NCI-H524 treated with DMSO at 0.1 percent for 48 hours (cell line): ENCODE measurements at places on chromosomes 4 and X.

DNA sequence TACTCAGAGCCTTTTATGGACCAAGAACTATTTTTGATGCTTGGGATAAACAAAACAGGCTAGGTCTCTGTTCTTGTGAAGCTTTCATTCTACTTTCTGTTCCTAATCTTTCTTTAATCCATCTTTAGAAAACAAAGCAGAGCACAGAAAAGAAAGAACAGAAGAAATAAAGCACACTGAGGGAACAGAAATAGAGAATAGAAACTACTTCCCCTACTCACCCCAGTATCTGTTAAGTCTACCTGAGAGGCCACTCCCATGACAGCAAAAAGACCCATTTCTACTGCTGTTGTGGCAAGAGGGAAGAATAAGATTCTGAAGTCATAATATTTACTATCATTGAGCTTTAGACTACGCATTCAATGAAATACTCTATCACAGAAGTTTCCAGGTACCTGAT is 9.2 kb downstream of the RFC1 start:
- DNase-seq = no peak

DNA sequence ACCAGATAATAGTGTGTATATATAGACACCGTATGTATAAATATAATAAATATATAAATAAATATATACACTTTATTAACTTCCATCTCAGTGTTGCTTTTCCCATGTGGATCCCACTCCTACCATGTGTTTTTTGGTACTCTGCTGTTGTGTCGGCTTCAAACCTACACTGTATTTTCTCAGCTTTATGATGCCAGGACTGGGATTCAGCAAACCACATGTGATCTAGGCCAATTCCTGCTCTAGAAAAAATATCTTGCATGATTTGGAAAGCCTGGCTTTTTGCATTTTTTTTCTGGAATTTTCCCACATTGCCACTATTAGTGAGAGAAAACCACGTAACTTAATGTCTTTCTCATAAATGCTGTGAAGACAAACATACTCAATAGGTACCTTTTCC is 55.8 kb downstream of the POLR2B start:
- DNase-seq = no peak

- no peak for DNase-seq
These were observed 150.2 kb downstream of the CXXC4 start for GRCh38 chr4:104344342-104344980.

DNA sequence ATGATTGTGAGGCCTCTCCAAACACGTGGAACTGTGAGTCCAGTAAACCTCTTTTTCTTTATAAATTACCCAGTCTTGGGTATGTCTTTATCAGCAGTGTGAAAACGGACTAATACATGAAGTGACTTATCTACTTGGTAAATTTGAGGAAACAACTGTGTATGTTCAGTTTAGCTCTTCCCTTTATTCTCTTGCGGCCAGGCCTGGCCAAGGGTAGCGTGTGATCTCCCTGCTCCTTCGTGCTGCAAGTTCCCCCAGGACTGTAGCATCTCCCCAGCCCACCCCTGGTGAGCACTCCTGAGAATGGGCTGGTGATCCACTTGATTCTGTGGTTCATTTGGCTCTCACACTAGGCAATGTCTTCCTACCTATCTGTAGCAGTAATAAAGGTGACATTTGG is 53.2 kb upstream of the CHRNA9 start:
- DNase-seq = no peak

DNA sequence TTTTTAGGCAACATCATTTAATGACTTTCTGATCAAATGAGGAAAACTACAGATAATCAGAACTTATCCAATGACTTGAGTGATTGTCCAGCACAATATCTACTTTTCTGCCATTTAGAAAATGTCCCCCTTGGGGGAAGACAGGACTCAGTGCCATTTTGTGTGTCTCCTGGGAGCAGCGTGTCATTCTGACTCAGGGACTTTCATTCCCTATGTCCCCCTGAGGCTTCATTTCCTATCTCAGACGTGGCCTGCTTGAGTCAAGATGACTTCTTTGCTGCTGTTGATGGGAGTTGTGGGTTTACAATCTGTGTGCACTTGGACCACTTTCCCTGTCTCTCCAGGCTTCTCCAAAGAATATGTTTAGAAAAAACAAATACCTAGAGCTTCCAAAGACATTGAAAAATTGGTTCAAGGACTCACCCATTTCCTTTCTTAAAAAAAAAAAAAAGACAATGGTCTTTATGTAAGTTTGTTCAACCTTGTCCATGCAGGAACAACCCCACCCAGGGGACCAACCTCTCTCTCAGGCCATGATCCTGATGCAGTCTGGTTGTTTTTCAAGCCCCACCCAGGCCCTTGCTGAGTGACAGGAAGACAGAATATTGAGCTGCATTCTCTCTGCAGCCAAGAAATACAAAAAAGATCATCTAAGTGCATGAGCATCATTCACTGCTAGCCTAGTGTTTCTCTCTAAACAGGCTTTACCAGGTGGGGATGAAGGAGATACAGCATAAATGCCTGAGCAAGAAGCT is 34.3 kb upstream of the TMEM154 start:
- no peak for DNase-seq

GRCh38 chr4:4415806-4416805 is 29.2 kb downstream of the NSG1 start:
- no peak for DNase-seq

DNA sequence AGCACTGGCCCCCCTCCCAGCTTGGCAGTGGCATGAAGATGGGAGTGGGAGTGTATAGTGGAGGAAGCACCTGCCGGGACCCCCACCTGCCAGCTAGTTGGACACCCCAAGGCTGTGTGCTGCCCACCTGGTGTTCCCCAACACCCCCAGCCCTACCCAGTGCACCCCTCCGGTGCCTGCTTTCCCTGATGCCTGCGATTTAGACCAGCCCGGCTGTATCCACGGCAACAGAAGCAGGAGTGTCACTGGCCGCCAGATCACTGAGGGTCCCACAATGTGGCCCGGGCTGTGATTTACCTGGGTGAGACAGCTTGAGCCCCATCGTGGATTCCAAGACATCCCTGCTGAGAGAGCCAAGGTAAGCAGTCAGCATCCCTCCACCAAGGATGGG is 533 bp downstream of the GPR173 start:
- DNase-seq = no peak

DNA sequence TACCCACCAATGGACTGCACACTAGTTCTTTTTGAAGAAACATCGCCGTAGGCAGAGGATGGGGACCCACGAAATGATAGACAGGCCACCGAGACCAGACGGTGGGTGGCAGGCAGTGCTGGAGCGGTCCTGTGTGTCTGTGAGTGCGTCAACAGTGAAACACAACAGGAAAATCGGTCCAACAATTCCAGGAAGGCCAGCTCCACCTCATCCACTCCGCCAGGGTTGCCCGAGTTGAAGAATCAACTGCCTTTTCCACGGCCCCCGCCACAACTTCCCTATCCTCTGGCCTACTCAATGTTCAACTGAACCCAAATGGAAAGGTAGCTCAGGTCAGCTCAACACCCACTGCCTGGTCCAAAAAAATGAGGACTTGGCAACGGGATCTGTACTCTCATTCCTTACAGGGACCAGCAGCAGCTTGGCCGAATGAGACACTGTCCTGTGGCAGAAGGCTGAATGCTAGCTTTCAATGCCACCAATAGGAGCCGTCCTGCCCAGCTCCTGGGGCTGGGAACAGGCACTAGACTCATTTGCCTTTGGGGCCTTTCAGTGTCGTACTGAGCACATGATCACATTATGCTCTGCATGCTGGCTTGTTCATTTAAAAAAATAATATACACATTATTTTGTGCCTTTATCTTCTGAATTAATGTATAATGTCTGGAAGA is 43.5 kb downstream of the MID1 start:
- no peak for DNase-seq

GRCh38 chr4:86999136-86999643 is 64.4 kb downstream of the AFF1 start:
- DNase-seq = no peak

DNA sequence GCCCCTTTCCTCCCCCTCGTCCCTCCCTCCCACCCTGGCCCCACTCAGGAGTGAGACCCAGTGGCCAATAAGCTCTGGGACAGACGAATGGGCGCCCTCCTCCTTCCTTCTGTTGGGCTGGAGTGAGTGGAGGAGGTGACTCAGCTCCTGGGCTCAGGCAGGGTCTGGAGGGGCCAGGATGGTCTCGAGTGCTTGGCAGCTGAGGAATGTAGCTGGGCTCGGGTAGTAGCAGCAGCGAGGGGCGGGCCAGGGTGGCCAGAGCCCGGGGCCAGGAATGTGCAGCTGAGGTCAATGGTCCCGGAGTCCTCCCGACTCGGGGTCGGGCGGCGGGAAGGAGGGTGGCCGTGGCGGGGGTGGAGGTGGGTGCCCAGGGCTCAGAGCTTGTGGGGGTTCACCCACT is 15.0 kb downstream of the G6PD start:
- no peak for DNase-seq

- DNase-seq = no peak
These were observed 111.1 kb upstream of the FMR1 start for GRCh38 chrX:147800663-147801062.
